Stimulated activated effector memory CD8-positive, alpha-beta T cell treated with anti-CD3 and anti-CD28 coated beads, Interleukin-12 subunit alpha, Interleukin-12 subunit beta, amount 100 ng/mL, for 72 hours (primary cell): ENCODE measurements at places on chromosomes 7 and 10.
A peak's percentile ranks its signal among the peaks of the same experiment; 100 is the strongest.

GRCh38 chr7:136251826-136252225 lies 274.7 kb upstream of the MTPN start:
- no peak for DNase-seq

DNA sequence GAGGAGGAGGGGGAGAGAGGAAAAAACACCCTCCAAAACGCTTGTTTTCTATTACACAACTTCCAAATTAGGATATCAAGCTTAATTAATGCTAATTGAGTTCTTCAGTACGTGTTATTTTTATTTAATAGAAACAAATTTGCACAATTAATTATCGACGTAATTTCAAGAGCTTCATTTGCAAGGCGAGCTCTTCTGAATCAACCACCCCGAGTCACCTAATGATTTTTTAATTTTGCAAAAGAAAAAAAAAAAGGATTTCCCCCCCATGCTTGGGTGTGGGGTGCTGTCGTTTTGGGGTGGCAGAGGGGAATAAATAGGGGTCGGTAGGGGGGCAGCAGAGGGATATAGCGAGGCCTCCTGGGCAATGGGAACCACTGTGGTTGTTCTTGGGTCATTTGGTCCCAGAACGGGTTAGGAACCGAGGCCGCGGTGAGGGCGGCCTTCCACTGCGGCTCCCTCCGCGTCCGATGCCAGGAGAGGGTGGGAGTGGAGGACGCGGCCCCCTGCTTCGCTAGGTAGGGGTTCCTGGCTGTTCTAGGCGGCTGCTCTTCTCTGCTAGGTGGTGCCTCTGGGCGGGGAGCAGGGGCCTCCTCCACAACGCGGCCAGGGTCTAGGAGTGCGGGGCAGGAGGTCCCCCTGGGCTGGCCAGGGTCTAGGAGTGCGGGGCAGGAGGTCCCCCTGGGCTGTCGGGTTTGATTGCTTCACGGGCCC lies 7.3 kb downstream of the UNCX start:
- no peak for DNase-seq

DNA sequence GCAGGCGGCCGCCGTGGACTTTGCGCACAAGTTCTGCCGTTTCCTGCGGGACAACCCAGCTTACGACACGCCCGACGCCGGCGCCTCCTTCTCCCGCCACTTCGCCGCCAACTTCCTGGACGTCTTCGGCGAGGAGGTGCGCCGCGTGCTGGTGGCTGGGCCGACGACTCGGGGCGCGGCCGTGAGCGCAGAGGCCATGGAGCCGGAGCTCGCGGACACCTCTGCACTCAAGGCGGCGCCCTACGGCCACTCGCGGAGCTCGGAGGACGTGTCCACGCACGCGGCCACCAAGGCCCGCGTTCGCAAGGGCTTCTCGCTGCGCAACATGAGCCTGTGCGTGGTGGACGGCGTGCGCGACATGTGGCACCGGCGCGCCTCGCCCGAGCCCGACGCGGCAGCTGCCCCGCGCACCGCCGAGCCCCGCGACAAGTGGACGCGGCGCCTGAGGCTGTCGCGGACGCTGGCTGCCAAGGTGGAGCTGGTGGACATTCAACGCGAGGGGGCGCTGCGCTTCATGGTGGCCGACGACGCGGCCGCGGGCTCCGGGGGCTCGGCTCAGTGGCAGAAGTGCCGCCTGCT lies 14.1 kb downstream of the SH2B2 start:
- DNase-seq, result no peak

GRCh38 chr7:106602062-106602461 lies 58.9 kb downstream of the CCDC71L start:
- peak; percentile 33 for DNase-seq

- no peak for DNase-seq
Observed at GRCh38 chr7:157153260-157153659, 14.5 kb downstream of the UBE3C start.

GRCh38 chr7:137546671-137547070 lies 203.1 kb upstream of the PTN start:
- DNase-seq, result no peak

GRCh38 chr10:22133749-22134624 lies 83.8 kb downstream of the EBLN1 start:
- no peak for DNase-seq
